ENCODE measurements at places on chromosomes 7 and 10.

GRCh38 chr7:1661461-1661860 lies 8.6 kb upstream of the ELFN1 start:
- no peak for DNase-seq

- no peak for DNase-seq
These were observed at the start of gene IGFBP3 for GRCh38 chr7:45920502-45921380. Gene IGFBP3, minus strand, starts transcription at chr7:45921272. Its CDS starts 132 bp downstream, at chr7:45921140.

DNA sequence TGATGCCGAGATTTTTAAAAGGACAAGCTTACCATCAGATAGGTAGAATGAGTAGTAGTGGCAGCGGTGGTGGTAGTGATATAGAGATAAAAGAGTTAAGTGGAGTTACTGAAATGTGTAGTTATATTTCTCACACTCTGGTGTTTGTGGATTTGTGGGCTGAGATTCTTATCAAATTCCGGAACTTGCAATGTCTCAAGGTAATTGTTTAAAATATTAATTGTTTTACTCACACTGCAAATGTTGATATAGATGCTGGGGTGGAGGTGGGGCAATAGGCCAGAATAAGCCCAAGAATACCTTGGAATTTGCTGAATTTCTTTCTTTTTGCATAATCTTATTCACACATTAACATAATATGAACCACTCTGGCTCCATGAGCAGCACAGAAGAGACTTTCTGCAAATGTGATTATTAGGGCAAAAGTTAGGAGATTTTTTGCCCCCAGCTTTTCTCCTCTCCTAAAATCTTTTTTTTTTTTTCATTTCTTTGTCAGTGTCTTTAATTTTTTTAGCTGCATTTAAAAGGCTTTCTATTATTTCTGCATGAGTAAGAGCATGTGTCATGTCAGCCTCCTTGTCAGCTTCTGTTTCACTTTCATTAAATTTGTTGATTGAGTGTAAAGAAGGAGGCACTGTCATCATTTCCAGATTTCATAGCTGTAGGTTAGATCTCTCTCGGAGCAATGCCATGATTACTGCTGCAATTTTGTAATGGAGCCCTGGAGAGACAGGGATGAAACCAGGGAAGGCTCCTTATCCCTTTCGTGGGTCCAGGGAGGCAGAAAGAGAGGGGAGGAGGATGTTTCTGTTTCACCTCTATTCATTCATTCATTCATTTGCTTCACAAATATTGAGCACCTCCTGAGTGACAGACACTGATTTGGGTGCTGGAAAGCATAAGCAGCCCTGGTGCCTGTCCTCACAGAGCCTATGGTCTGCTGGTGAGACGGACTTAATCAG lies 13.1 kb upstream of the SGMS1 start:
- no peak for DNase-seq

- no peak for DNase-seq
These were observed 562.8 kb downstream of the SUGCT start for GRCh38 chr7:40697653-40698052.

DNA sequence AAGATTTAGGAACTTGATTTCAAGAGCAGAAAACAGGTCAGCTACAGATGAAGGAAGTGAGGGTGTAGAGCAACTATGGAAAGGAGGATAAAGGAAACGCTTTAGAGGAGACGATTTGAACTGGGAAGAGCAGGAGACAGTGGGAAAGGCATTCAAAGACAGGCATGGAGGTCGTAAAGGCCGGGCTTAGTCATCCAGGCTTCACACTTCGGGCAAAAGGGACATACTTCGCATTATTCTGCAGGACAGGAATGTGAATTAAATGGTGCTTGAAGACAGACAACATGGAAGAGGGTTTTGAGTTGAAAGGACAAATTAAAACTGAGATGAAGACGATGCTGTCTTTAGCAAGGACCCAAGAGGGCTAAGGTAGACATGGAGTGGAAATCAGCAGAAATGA lies 8.1 kb downstream of the FAM171A1 start:
- DNase-seq = no peak

- DNase-seq = no peak
These were observed 12.8 kb downstream of the ZC3HAV1L start for GRCh38 chr7:139023076-139023475.
